ENCODE measurements at places on chromosomes 5 and 9.
A peak's percentile ranks its signal among the peaks of the same experiment; 100 is the strongest.

DNA sequence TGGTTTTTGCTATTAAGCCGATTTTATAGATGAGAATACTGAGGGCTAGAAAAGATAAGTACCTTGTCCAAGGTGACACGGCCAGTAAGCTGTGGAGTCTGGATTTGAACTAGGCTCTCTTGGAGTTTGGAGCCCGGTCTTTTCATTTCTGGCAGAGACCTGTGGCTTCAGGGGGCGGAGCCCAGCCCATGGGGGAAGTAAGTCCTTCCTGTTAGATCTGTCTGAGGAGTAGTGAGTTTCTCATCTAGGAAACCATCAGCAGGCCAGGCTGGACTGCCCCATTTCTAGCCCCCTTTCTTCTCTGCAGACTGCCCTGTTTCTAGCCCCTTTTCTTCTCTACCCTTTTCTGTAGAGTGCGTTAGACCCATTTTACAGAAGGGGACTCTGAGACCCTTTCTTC lies 521 bp upstream of the PTGS1 start:
- DNase-seq: no peak

- no peak for DNase-seq
Observed at GRCh38 chr5:157778121-157778805, 34.8 kb downstream of the LSM11 start.

GRCh38 chr5:2272755-2273154 lies 390.0 kb upstream of the IRX4 start:
- DNase-seq: no peak

DNA sequence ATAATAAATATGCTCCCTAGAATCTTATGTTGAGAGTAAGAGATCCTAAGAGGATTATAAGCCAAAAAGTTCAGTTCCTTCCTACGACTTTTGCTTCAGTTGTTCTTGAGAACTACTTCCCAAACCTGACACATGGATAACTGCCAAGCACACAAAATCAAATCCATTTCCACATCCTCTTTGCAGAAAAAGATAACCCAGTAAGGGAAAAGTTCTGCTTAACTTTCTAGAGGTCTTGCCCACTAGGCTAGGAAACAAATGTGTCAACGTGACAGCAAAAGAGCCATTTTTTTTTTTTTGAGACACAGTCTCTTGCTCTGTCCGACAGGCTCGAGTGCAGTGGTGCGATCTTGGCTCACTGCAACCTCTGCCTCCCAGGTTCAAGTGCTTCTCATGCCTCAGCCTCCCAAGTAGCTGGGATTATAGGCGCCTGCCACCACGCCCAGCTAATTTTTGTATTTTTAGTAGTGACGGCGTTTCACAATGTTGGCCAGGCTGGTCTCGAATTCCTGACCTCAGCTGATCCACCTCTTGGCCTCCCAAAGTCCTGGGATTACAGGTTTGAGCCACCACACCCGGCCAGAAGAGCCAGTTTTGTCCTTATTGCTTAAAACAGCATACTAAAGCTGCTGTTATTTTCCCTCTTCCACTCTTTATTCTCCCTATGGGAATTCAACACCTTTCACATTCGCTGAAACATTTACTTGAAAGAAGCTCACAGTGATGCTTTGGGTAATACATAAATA lies 24.2 kb downstream of the CSNK1A1 start:
- no peak for DNase-seq

- no peak for DNase-seq
Observed at GRCh38 chr5:170292179-170293104, 5.1 kb downstream of the LCP2 start.

- DNase-seq: no peak
Observed at GRCh38 chr5:121029536-121030245, 565.6 kb downstream of the PRR16 start.

DNA sequence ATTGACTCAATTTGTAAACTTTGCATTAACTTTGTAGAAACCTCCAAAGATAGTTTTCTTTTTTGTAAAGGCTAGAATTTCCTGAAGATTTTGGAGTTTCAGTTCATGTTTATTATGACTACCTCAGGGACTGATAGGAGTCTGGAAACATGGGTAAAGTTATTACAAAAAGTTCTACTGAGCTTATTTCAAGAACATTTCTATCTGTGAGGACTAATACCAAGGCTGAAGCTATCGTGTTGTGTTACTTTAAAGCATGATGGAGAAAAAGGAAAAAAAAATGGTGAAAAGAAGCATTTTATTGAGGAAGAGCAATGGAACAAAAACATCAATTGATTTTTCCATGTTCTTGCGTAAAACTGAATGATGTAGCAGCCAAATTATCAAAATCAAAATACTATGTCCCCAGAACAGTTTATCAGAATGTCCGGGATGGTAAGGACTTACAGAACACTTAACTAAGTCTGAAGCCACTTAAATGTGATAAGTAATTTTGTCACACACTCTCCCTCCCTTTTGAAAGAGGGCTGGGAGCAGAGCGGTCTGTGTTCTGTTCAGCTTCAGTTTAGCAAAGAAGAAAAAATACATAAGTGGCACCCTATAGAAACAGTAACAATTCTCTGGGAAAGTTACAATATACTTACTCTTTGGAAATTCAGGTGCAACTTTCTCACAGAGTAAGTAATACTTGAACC lies 25.1 kb upstream of the VCAN start:
- no peak for DNase-seq

DNA sequence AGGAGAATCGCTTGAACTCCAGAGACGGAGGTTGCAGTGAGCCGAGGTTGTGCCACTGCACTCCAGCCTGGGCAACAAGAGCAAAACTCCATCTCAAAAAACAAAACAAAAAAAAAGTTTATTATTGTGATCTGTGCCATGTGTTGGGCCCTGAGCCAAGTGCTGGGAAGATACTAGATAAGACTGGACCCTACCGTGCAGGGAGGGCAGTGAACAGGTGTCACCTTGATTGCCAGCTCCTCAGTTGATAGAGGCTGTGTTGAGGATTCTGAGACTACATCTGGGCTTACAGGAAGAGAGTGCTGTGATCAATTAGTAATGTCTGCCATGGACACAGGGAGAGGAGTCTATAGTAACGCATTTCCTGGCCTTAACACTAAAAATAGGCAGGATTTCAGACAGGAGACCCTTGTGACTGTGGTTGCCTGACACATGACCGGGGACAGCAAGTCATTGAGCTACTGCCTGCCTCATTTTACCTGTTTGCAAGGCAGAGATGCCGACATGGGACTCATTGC lies 201.5 kb downstream of the C9orf50 start:
- no peak for DNase-seq

- no peak for DNase-seq
Observed at GRCh38 chr5:18312016-18312415, 677.8 kb downstream of the TAF11L14 start.

DNA sequence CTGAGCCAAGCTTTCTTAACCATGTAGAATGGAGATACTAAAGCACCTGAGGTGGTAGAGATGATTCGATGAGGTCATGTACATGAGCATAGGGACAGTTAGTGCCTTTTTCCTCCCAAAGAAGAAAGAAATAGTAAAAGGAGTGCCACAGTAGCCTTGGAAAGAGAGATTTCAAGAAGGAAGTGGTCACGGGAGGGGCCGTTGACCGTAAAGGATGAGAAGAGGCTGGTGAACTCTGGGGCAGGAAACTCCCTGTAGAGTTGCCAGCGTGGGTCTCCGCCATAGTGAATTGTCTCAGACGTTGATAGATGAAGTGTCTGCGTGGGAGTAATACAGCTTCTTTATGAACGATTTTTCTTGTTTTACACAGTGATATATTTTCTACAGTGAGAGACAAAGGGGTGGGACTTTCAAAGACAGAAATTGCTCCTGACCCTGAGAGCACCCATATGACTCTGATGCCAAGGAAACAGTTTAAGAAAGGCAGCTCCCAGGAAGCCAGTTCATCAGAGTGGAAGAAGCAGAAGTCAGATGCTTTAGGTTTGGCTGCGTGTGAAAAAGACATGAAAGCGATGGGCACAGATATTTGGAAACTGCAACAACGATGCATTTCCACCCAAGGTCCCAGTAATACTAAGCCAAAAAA lies 41.3 kb downstream of the UGCG start:
- DNase-seq: peak; percentile 78

DNA sequence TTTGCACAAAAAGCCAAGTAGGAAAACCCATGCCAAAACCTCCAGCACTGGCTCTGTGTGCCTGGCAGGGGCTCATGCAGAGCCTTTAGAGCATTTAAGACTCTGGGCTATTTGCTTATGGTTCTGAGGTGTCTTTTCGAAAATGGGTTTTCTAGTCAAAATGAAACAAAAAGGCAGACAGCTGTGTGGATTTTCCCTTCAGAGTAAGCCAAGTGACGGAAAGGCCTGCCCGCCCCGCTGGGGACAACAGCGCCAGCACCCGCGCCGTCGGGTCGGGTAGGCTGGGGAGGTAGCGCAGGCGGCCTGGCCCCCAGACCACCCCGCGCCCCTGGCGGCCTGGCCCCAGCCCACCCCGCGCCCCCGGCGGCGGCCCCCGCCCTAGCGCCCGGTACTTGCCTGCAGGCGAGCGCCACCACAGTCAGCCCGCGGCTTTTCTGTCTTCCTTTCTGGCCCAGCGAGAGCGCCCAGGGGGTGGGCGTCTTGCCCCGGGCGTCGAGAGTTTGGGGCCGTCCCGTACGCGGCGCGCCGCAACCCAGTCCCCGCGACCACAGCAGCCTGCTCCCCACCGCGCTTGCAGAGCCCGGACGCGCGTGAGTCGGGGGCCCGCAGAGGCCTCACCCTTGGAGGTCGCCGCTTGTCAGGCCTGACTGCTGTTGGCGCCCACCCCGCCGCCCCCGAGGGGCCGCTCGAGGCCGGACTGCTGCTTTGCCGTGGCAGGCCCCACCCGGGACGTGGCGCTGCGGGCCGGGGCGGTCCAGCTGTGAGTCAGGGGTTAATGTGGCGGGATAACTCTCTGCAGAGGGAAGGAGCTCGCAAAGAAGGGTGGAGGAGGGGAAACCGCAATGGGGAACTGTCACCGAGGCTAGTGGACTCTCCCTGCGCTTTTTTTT lies at the start of gene TICAM2:
Gene TICAM2, minus strand, starts transcription at position 779 of the 890 bp plus-strand sequence. CDS start 21,223 bp downstream, outside the sequence.
- DNase-seq: peak; percentile 78

DNA sequence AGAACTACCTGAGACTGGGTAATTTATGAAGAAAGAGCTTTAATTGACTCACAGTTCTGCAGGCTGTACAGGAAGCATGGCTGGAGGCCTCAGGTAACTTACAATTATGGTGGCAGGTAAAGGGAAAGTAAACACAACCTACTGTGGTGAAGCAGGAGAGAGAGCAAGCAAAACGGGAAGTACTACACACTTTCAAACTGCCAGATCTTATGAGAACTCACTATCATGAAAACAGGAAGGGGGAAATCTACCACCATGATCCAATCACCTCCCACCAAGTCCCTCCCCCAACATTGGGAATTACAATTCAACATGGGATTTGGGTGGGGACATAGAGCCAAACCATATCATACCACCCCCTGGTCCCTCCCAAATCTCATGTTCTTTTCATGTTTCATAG lies 58.7 kb upstream of the GPR151 start:
- no peak for DNase-seq

- DNase-seq: no peak
Observed at GRCh38 chr9:20990867-20991266, 40.6 kb downstream of the HACD4 start.

DNA sequence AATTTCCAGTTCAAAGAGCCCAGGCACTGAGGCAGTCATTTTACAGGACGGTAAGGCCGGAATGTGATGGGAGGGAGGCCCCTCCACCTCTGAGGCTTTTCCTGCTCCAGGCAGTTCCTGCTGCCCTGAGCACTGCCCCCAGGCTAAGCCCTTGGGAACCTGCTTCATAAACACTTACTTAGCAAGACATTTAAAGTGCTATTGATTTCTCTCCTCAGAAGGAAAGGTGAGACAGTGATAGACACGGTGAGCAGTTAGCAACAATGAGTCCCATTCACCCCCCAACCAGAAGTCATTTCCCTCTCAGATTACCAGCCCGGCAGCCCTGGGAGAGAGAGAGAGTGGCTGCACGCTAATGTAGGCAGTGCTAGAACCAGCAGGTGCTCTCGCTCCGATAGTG lies 462.5 kb downstream of the SPOCK1 start:
- DNase-seq: no peak

DNA sequence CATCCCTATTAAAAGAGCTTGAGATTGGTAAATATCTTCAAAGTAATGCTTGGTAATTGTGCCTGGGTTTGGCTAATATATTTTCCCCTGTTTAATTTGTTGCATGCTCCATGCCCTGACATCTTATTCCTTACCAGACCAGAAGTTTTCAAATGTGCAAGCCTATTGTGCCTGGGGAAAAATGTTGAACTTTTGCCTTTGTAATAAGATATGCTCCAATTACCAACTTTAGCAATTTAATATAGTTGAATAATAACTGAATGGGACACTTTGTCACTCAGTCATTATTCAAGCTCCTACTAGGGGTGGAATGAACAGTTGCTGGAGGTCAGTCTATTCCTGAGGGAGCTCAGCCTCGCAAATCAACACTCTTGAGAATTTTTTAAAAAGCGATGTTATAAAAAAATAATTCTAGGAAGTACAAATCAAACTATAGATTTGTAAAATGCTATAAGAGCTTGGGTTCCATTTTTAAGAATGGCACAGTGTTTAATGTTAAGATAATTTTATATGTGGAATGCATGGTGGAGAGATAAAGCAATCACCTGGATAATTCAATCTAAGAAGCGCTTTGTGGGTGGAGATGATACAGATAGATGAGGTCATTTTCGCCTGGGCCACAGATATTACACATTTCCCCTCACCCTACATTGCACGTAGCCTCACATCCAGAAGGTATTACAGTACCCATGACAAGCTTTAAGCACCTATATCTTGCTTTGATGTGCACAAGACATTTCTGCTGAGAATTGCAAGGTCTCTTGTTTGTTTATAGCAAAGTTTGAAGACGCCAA lies 231.8 kb downstream of the PIK3R1 start:
- DNase-seq: no peak

- DNase-seq: no peak
Observed at GRCh38 chr5:133247151-133247709, 195.4 kb downstream of the HSPA4 start.

DNA sequence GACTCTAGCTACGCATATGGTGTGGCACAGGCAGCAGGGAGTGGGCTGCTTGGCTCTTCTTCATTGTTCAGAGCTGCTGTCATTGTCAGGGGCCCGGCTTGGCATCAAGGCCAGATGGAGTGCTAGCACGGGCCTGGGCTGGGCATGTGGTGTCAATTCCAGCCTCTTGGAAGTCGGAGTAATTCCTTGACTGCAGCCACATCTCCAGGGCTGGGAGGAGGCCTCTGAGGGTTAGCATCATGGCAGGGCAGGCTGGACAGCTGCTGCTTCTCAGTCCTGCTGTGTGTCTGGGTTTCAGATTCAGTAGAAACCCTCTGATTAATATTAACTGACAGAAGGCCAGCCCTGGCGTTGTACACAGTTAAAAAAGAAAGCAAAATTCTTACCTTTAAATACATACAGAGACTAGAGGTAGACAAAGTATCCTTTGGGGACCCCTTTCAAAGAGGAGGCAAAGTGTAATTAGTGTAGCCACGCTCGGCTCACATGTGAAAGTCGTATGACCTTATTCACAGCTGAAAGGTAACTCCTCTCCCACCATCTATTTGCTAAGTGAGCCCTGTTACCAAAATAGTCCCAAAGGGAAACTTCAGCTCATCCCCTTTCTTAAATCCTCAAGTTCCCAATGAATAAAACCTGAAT lies 126.4 kb downstream of the DOCK2 start:
- no peak for DNase-seq

- no peak for DNase-seq
Observed at GRCh38 chr5:31731710-31732301, 92.9 kb downstream of the PDZD2 start.
